ENCODE measurements at places on chromosomes 6 and 20. TPM values are rescaled to one million over a fixed set of nuclear protein-coding genes. Genes with fewer than 3 reads are reported as not detected.

AGER gene
- total RNA-seq, result 14.3 TPM

JPH2 gene
- total RNA-seq, result 0.59 TPM

CUL7 gene
- total RNA-seq, result 25.5 TPM

RBM39 gene
- total RNA-seq, result 422 TPM

RUNX2 gene
- total RNA-seq, result 0.66 TPM

TFAP2A gene
- total RNA-seq, result 77.0 TPM

DLL1 gene
- total RNA-seq, result 0.14 TPM

EPHA7 gene
- 1.6 TPM for total RNA-seq

CPNE5 gene
- not detected for total RNA-seq

ACOT8 gene
- total RNA-seq, result 37.9 TPM

GNRH2 gene
- total RNA-seq, result 1.7 TPM

AKAP12 gene
- 31.8 TPM for total RNA-seq

PTGIS gene
- 0.26 TPM for total RNA-seq

ADAT2 gene
- total RNA-seq, result 12.0 TPM

TREML4 gene
- total RNA-seq, result not detected

RSPH9 gene
- total RNA-seq, result 0.19 TPM

PAX1 gene
- not detected for total RNA-seq

AHCY gene
- total RNA-seq, result 169 TPM

UST gene
- 2.4 TPM for total RNA-seq

PHACTR3 gene
- total RNA-seq, result 10.0 TPM

ZNF334 gene
- total RNA-seq, result not detected

AFG1L gene
- total RNA-seq, result 7.1 TPM
